ENCODE measurements at places on chromosomes 11 and 22. TPM values are rescaled to one million over a fixed set of nuclear protein-coding genes. Genes with fewer than 3 reads are reported as not detected.

The PYGM gene
- total RNA-seq: 0.34 TPM

The CST6 gene
- 1.7 TPM for total RNA-seq

The GRM5 gene
- under 0.01 TPM for total RNA-seq

The PAMR1 gene
- 7.2 TPM for total RNA-seq

The ARHGAP20 gene
- under 0.01 TPM for total RNA-seq

The TEF gene
- total RNA-seq: 9.9 TPM

The TMEM86A gene
- 3.8 TPM for total RNA-seq

The TRIM66 gene
- 9.0 TPM for total RNA-seq

The CYTH4 gene
- total RNA-seq: under 0.01 TPM

The PTS gene
- total RNA-seq: 66.0 TPM

The MAPK8IP2 gene
- total RNA-seq: 1.0 TPM

The OR5B21 gene
- not detected for total RNA-seq

The F2 gene
- under 0.01 TPM for total RNA-seq

The ANO5 gene
- total RNA-seq: not detected

The FOLR3 gene
- total RNA-seq: 23.6 TPM

The SCGB1D2 gene
- not detected for total RNA-seq

The OLFML1 gene
- total RNA-seq: not detected

The SYT7 gene
- total RNA-seq: 39.9 TPM

The C11orf42 gene
- not detected for total RNA-seq

The NOX4 gene
- total RNA-seq: 0.43 TPM

The TP53AIP1 gene
- total RNA-seq: 1.6 TPM

The PNPLA3 gene
- total RNA-seq: 3.5 TPM

The DMC1 gene
- total RNA-seq: 1.4 TPM

The C11orf52 gene
- total RNA-seq: 1.0 TPM

All from nasal cavity respiratory epithelium epithelial cell of viscerocranial mucosa (primary cell).